Sigmoid colon (tissue), 7 donors: ENCODE measurements at places on chromosomes 16 and 17. TPM values are rescaled to one million over a fixed set of nuclear protein-coding genes. Genes with fewer than 3 reads are reported as not detected.

DNA sequence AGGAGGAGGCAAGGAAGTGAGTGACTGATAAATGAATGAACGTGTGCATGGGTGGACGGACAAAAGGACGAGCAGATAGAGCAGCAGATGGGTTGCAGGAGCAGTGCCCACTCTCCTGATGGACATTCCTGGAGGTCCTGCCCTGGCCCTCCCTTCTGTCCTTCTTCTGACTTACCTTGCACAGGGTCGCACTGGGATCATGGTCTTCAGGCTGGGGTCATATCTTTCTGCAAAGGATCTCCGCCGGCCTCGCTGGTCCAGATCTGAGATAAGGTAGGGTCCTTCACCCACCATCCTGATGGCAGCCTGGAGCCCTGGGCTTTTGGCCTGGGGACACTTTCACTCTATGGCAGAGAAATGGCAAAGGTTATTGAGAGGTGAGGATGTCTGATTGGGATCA is 9.7 kb downstream of the ABCC12 start:
- DNase-seq, result no peak

GRCh38 chr16:86735727-86736126 is 157.4 kb downstream of the FOXL1 start:
- DNase-seq, result peak; percentile 34

The KRT33A gene
- total RNA-seq, result not detected

DNA sequence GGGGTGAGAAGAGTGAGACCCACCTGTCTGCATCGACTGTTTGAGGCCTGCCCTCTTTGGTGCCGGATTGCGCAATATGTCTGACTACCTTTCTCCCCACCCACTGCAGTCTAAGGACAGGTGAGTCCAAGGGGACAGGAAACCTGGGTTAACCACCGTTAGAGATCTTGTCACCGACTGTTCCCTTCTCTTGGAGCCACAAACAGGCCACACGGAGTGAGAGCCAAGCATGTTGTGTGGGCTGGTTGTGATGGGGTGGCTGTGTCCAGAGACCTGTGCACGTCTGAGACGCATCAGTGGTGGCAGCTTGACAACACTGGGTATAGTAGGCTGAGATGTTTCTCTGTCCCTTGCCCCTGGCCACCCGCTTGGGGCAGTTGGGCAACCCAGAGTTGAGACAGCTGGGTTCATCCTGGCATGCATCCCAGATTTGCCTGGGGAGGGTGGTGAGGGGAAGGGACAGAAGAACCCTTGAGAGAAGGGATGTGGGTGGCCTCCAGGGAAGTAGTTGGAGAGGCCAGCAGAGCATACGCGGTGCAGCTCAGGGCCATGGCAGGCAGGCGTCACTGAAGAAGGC is 21.4 kb downstream of the MPRIP start:
- DNase-seq, result peak; percentile 83

The TEX14 gene
- 0.33 TPM for total RNA-seq

The PLD6 gene
- total RNA-seq, result 9.5 TPM

The FADS6 gene
- not detected for total RNA-seq

The TBCD gene
- total RNA-seq, result 25.3 TPM

DNA sequence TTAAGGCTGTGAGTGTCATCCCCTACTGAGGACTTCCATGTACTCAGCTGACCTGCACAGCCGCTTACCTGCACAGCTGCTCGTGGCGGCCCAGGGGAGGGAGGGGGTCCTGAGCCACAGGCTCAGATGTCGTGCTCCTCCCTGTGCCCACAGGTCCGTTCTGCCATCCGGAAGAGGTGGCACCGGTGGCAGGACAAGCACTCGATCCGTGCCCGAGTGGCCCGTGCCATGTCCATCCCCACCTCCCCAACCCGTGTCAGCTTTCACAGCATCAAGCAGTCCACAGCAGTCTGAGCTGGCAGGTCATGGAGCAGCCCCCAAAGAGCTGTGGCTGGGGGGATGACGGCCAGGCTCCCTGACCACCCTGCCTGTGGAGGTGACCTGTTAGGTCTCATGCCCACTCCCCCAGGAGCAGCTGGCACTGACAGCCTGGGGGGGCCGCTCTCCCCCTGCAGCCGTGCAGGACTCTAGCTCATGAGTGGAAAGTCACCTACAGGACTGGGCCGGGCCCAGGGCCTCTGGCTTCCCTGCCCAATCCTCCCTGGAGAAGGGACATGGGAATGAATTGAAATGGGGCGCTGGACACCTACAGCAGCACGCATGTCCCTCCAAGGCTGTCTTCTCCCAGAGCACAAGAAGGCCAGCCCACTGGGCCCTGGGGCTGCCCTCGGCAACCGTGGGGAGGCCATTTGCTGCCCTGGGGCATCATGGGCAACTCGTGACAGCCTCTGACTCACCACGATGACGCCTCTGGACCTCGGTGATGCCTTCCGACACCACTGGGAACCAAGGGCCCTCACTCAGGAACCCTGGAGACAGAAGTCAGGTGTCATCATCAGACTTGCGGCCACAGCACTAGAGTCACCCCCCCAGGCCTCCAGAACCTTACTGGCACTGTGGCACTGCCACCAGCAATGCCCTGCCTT is 9.9 kb upstream of the SPPL2C start:
- no peak for DNase-seq

DNA sequence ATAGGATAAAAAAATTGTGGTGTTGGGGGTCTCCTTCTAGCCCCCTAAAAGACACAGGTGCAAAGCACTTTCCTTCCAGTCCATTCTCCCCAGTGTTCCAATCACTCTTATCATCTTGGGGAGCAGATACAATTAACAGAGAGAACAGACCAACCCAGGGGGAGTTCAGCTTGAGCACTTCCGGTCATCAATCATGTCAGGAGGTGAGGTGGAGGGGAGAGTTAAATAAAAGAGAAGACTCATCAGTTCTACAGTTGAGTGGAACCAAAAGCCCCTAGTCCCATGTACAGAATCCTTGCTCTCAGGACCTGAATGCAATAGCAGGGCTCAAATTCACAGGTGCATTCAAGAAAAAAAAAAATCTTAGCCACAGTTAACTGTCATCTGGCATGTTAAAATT is 122.3 kb downstream of the DYNLRB2 start:
- DNase-seq, result no peak

DNA sequence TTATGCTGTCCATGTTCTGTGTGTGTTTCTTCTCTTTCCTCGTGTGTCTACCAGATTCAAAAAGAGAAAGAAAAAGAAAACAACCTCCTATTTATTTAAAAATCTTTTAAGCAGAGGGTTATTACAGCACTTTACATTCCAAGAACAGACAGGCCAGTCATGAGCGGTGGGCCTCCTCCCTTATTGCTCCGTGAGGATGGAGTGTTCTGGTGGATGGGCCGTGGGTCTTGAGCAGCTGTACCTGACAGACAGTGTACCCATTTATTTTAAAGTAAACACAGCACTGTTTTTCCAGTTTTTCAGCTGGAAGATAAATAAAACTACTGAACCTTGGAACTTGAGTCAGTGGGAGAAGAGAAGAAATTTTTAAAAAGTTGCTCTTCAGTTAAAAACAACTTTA is 52.4 kb downstream of the WWP2 start:
- DNase-seq, result no peak

DNA sequence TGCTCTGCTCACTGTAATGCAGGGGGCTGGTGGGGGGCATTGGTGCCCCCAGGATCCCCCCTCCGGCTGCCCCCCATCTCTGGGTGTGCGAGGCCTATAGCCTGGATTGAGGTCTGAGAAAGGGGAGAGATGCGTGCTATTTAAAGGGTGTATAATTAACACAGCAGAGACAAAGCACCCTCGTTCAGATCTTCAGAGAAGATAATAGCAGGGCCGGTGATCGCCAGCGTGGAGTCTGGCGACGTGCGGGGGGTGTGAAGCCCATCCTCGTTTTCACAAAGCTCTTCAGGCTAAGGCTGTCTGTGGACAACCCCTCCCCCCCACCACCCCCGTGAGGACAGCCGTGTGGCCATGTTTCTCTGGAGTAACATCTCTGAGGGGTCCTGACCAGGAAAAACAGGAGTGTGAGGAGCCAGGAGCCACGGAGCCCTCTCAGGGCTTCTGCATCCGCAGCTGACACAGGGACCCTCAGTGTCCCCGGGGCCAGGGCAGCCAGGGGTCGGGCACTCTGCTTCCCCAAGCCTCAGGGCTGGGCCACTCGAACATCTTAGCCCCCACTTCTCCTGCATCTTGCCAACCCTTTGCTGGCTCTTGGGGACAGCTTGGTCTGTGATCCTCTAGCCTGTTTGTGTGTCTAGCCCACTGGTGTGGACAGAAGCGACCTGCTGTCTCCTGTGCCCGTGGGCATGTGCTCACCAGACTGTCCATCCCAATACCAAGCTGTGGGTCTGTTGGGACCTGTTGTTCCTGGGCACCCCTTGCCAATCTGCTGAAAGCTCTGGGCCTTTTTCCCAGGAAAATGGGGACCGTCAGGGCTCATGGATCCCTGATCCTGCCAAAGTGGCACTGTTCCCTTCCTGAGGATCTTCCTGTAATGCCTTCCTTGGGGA is 58.9 kb downstream of the BAIAP2 start:
- DNase-seq, result no peak

- DNase-seq, result no peak
Measured at GRCh38 chr17:8922928-8923327, 42.6 kb downstream of the PIK3R5 start.

DNA sequence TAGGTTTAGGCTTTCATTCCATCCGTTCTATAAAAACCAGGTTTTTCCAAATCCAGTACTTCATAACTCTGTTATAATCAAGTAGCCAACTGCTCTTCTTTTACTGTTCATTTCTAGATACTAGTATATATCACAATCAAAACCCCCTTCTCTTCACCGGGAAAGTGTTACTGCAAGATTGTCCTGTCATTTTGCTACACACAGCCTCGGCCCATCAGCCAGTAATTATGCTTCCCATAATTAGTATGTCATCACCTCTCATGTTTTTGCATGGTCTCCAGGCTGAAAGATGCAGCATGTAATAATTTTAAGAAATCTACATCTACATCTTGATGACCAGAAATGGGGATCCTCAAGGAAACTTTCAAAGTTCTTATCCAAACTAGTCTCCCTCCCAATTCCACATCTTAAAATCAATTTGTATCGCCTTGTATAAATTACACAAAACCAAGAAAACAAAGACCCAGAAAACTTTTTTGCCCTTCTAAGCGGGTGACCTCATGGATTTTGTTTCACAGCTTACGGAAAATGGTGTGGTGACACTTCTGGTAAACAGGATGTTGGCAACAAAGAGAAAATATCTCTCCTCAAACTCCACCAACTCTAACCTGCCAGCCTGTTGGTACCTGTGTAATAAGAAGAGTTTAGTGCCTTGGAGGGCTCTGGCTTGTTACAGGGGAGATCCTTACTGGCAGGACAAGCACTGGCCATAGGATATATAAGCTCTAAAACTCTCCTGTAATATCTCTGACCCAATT is 9.3 kb downstream of the TACO1 start:
- DNase-seq, result no peak

DNA sequence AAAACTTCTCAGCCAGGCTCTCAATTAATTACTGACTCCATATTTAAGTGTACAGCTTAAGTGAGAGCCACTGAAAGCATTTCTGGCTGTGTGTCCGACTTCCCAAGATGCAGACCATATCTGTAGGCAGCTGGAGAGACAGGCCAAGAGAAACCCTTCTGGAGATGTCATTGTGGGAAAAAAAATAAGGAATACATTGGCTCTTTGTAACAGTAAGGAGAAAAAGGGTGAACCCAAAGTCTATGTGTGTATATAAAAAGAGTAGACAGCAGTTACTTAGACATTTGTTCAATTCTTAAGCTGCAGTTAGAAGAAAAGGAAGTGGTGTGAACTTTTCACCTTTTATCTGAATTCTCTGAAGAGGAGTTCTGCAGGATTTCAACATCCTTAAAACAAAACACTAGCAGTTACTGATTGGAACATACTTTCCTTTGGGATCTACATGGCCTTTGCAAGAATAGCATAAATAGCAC is 21.7 kb downstream of the FAM117A start:
- no peak for DNase-seq

The PRAC1 gene
- not detected for total RNA-seq

The KRTAP9-2 gene
- not detected for total RNA-seq

DNA sequence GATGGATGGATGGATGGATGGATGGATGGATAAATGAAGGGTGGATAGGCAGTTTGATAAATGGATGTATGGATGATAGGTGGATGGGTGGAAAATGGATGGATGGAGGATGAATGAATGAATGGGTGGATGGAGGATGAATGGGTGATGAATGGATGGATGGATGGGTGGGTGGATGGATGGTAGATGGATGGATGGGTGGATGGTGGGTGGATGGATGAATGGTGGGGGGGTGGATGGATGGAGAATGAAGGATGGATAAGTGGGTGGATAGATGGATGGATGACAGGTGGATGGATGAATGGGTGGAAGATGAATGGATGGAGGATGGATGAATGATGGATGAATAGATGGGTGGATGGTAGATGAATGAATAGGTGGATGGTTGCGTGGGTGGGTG is 70.1 kb upstream of the BCO1 start:
- DNase-seq, result no peak

DNA sequence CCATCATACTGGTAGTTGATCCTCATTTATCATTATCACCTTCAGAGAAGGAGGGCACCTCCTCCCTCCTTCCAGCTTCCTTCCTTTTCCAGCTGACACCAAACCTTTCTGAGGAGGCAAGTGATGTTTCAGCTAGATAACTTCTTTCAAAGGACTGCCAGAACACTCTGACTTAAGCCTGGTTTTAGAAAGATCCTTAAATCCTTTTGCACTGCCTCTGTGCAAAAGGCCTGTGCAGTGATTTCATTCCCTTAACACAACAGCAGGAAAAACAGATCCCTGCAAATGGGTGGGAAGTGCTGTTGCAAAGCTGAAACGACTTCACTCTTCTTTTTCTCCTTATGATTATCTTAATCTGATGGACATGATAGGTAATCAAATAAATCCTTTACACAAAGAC is 7.1 kb upstream of the KRT23 start:
- no peak for DNase-seq

The FN3K gene
- 3.3 TPM for total RNA-seq

GRCh38 chr17:46865100-46865499 is 13.7 kb downstream of the WNT9B start:
- no peak for DNase-seq

GRCh38 chr17:51995797-51996403 is 162.6 kb downstream of the CA10 start:
- no peak for DNase-seq

DNA sequence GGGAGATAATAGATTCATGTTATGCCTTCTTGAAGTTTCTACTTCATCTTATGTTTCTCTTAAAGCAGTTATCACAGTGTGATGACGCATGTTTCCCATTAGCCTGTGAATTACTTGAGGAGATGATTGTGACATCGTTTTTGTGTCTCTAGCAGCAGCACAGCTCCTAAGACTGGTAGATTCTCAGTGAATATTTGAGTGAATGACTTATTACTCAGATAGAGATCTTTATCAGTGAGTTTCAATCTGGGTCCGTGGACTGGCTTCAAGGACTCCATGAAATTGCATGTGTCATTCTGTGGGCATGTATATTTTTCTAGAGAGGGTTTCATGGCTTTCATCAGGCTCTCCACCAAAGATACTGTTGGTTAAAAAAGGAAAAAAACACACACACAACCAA is 29.9 kb downstream of the YPEL2 start:
- DNase-seq, result no peak

- no peak for DNase-seq
Measured at GRCh38 chr16:79104567-79104966, 496.0 kb downstream of the MAF start.

The CDK5RAP3 gene
- total RNA-seq, result 168 TPM

- DNase-seq, result peak; percentile 99
Measured at GRCh38 chr17:82292251-82293154, 19.0 kb upstream of the CSNK1D start.

The SCGB1C2 gene
- not detected for total RNA-seq

The CIBAR2 gene
- not detected for total RNA-seq

- no peak for DNase-seq
Measured at GRCh38 chr16:89099905-89100304, 6.3 kb downstream of the ACSF3 start.

- DNase-seq, result no peak
Measured at GRCh38 chr17:21125862-21126261, 902 bp upstream of the DHRS7B start.

- DNase-seq, result peak; percentile 24
Measured at GRCh38 chr16:883340-883739, 82.8 kb upstream of the GNG13 start.
